ENCODE measurements at places on chromosomes 6 and 20. TPM values are rescaled to one million over a fixed set of nuclear protein-coding genes. Genes with fewer than 3 reads are reported as not detected.

TMEM151B gene
- 18.0 TPM for total RNA-seq

- no peaks in the 10 kb centered on the region for H3K36me3 ChIP-seq
- no peaks in the 10 kb centered on the region for H3K4me1 ChIP-seq
- H3K27me3 ChIP-seq, result no peaks in the 10 kb centered on the region
- no peak overlapping the region for H3K27ac ChIP-seq
- no peak overlapping the region for H3K4me3 ChIP-seq
- DNase-seq, result no peak
Measured at GRCh38 chr6:82506526-82506925, 142.9 kb downstream of the TPBG start.

- H3K36me3 ChIP-seq, result no peaks in the 10 kb centered on the region
- no peaks in the 10 kb centered on the region for H3K27me3 ChIP-seq
- no peak overlapping the region for H3K4me3 ChIP-seq
- peaks cover 2% of the 10 kb centered on the region for H3K4me1 ChIP-seq
- no peak for DNase-seq
Measured at GRCh38 chr20:17339000-17339399, 112.2 kb downstream of the PCSK2 start.

- H3K4me1 ChIP-seq, result no peaks in the 10 kb centered on the region
- no peak for DNase-seq
- H3K27ac ChIP-seq, result no peak overlapping the region
- peaks cover 5% of the 10 kb centered on the region for H3K36me3 ChIP-seq
Measured at GRCh38 chr6:75266716-75267291, 17.8 kb downstream of the TMEM30A start.

GRCh38 chr6:3356056-3356823, 97.5 kb downstream of the PSMG4 start:
- H3K4me1 ChIP-seq, result peaks cover 41% of the 10 kb centered on the region
- H3K27me3 ChIP-seq, result no peaks in the 10 kb centered on the region
- peaks cover 4% of the 10 kb centered on the region for H3K36me3 ChIP-seq
- H3K4me3 ChIP-seq, result peak overlapping the region; percentile 38
- DNase-seq, result peak; percentile 58

DNA sequence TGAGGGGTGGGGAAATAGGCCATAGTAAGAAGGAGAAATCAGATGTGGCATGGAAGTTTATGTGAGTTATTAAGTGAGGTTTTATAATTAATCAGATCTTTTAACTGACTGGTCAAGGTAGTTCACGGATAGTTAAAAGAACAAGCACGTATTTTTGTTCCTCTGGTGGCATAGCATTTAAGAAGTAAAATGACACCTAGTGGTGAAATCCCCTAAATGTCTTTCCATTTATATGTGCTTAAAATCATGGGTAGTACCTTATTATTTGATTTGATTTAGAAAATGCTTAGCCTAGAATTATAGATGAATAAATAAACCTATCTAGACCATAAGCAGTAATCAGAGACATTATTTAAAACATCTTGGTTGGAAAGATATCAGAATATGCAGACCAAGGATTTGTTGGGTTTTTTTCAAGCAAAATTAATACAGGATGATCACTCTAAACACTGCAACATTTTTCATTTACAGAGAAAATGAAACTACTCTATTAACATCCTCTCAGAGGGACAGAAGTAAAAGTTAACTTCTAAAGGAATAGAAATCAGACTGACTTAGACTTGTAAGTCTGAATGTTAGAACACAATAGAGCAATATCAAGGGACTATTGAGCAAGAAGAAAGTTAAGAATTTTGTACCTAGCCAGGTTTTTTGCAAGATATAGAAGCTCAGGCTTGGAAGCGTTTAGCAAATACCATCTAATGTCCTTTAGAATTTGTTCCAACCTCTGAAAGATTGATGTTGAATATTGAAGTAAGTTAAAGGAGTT, 81.1 kb downstream of the STXBP5 start:
- H3K27me3 ChIP-seq, result no peaks in the 10 kb centered on the region
- H3K4me1 ChIP-seq, result no peaks in the 10 kb centered on the region
- H3K4me3 ChIP-seq, result no peak overlapping the region

DNA sequence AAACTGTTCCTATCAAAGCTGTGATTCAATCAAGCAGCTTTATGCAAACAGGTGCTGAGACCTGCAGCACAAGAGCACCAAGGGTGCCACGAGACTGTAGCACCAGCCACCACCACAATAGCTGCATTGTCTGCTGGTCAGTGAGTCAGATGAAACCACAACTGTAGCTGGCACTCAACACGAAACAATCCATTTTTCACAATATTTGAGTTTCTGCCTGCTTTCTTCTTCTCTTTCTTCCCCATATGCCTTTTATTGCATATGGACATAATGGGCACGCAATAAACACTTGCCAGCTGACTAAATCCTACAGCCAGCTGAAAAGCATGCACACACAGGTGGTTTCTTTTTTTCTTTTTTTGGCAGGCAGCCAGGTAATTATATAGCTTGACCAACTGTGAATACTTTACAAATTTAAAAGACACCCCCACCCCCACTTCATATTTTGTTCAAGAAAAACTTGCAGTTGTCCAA, 16.6 kb downstream of the SLC2A12 start:
- no peaks in the 10 kb centered on the region for H3K36me3 ChIP-seq
- no peak for DNase-seq
- no peak overlapping the region for H3K4me3 ChIP-seq
- H3K27ac ChIP-seq, result no peak overlapping the region
- no peaks in the 10 kb centered on the region for H3K4me1 ChIP-seq
- no peaks in the 10 kb centered on the region for H3K27me3 ChIP-seq

DNA sequence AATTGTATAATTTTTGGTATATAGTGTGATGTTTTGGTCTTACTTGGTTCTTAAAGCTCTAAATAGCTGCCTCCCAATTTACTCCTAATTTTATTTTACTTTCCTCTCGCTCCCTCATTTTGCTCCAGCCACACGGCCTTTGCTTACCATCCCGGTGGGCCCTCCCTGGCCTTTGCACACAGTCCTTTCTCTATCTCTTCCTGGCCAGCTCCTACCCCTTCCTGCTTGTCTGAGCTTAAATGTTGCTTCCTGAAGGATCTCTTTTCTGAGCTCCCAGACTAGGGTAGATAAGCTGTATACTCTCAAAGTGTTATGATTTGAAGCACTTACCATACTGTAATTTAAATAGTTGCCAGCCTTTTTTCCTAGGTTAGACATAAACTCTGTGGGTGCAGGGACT, 121.7 kb downstream of the UTRN start:
- no peaks in the 10 kb centered on the region for H3K27me3 ChIP-seq
- DNase-seq, result no peak
- H3K36me3 ChIP-seq, result no peaks in the 10 kb centered on the region
- H3K4me3 ChIP-seq, result no peak overlapping the region
- no peak overlapping the region for H3K27ac ChIP-seq

- DNase-seq, result no peak
Measured at GRCh38 chr6:90893400-90893799, 306.5 kb upstream of the MAP3K7 start.

DNA sequence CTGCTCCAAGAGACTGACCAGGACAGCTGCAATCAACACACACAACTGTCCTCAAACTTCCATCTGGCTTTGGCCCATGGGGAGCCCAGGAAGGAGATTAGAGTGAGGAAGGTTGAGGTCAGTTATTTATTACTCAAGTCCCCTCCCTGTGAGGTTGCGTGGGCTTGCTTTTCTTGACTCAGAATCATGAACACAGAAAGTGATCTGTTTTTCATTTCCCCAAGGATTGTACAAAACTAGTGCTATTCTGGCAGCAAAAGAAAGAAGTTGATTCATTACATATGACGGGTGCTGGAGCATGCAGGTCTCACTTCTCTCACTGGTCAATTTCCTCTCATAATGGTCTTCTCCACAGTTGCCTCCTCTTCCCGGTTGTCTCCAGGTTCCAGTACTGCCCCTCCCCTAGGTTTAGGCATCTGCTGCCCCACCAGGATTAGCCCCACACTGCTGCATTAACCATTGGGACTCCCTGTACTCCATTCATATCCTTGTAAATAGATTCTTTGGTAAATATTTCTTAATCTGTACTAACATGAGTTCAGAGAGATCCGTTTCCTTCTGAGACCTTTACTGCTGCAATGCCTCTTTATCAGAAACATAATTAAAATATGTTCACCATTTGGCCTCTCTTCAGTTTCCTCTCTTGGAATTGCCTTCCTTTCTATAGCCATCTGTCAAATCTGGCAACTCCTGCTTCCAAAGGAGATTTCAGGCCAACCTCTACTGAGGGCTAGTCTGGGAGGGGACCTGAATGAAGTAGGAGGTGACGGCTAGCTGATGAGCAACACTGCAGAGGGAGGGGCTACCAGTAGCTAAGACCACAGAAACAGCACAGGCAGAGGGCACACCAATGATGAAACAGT, 888.8 kb downstream of the QKI start:
- H3K4me1 ChIP-seq, result no peaks in the 10 kb centered on the region
- H3K4me3 ChIP-seq, result no peak overlapping the region
- no peaks in the 10 kb centered on the region for H3K36me3 ChIP-seq
- H3K27ac ChIP-seq, result no peak overlapping the region
- DNase-seq, result no peak

DNA sequence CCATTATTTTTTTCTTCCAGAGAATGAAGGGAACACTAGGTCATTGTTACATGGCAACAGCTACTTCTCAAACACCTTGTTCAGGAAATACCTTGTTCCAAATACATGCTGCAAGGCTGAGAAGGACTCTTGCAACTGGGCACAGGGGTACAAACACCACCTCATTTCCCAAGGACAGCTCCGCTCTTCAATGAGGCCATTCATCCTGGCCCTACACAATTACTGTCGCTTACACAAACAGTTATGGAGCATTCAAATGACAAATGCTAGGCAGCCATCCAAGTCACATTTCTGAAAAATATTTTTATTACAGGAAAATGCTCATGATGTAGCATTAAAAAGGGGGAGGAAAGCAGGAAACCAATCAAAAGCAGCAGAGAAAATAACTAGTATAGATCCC, 611.9 kb downstream of the DHX35 start:
- no peaks in the 10 kb centered on the region for H3K27me3 ChIP-seq
- no peak overlapping the region for H3K4me3 ChIP-seq
- no peaks in the 10 kb centered on the region for H3K36me3 ChIP-seq
- no peaks in the 10 kb centered on the region for H3K4me1 ChIP-seq
- H3K27ac ChIP-seq, result no peak overlapping the region

DNA sequence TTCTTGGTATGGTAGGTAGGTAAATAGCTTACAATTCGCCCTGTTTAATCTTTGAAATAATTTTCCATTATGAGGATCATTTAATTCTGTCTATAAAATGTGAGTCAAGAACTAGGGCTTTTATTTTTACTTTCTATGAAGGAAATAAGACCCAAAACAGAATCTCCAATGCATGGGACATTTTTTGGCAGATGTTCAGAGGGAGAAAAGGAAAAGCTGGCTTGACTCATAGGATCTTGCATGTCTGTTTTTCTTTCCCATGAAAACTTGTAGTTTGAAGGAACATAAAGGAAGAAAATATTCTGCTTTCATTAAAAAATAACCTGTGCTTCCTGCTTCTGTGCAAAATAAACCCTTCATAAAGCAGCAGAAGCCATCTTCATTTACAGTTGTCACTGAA, 143.1 kb upstream of the INSM1 start:
- H3K36me3 ChIP-seq, result no peaks in the 10 kb centered on the region
- DNase-seq, result no peak
- no peak overlapping the region for H3K27ac ChIP-seq
- H3K4me3 ChIP-seq, result no peak overlapping the region
- no peaks in the 10 kb centered on the region for H3K4me1 ChIP-seq
- no peaks in the 10 kb centered on the region for H3K27me3 ChIP-seq

GRCh38 chr6:166721576-166721975, 94.5 kb upstream of the RPS6KA2 start:
- DNase-seq, result no peak
- H3K27ac ChIP-seq, result no peak overlapping the region
- H3K36me3 ChIP-seq, result no peaks in the 10 kb centered on the region
- no peak overlapping the region for H3K4me3 ChIP-seq

- H3K36me3 ChIP-seq, result no peaks in the 10 kb centered on the region
- no peak overlapping the region for H3K27ac ChIP-seq
Measured at GRCh38 chr6:9437836-9438235, 977.0 kb downstream of the TFAP2A start.

GRCh38 chr6:34696739-34697543, at the start of gene ILRUN:
TSS of gene ILRUN (minus strand) at chr6:34696767. CDS start at chr6:34696603, 164 bp downstream.
- H3K4me3 ChIP-seq, result peak within 1 kb of the TSS; percentile 81
- H3K27ac ChIP-seq, result peak within 1 kb of the TSS; percentile 91
- H3K4me1 ChIP-seq, result peaks cover 18% of the 10 kb centered on the region
- peak; percentile 98 for DNase-seq
- no peaks in the 10 kb centered on the region for H3K36me3 ChIP-seq

DNA sequence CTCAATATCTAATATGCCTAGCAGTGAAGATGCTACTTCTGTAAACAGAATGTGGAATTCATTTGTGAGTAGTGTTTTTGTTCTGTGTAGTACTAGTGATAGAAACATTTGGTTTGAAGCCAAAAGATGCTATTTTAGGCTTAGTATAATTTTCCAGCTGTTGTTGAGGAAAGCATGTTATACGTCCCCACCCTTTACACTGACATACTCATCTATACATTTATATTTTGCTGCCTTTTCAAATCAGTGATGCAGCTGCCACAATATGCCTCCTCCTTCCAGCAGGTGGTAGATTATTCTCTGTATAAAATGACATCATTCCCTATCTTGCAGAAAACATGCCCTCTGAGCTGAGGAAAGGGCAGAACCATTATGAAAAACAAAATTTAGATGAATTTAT, 1217.6 kb upstream of the GJE1 start:
- no peaks in the 10 kb centered on the region for H3K4me1 ChIP-seq
- no peaks in the 10 kb centered on the region for H3K36me3 ChIP-seq
- no peak overlapping the region for H3K27ac ChIP-seq
- no peak overlapping the region for H3K4me3 ChIP-seq
- H3K27me3 ChIP-seq, result no peaks in the 10 kb centered on the region

DNA sequence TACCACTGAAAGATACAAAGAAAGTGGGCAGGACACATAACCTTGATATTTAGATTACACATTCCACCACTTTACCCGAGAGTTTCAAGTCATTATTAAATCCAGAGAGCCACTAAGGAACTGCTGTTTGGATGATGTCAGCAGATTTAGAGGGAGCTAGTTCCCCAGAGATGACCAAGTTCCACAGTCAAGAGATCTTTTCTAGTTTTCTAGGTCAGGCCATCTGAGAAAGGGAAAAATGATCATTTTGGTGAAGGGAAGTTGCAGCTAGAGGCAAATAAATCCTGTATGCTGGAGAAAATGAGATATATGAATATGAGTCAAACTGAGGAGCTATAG, 147.8 kb downstream of the HS3ST5 start:
- H3K27ac ChIP-seq, result no peak overlapping the region
- H3K4me1 ChIP-seq, result no peaks in the 10 kb centered on the region
- no peak overlapping the region for H3K4me3 ChIP-seq
- H3K27me3 ChIP-seq, result no peaks in the 10 kb centered on the region

DNA sequence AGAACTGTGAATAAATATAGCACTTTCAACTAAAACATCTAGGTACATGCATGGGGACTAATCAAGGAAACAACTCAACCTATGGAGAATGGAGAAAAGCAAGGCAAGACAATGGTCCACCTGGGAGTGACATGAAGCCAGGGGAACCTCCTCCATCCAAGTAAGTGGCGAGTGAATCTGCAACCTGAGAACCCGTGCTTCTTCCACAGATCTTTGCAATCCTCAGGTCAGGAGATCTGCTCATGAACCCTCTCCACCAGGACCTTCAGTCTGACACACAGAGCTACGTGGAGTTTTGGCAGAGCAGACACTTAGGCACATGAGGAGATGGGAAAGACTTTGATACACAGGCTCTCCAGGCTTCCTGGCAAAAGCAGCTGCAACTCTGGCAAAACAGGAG, 58.8 kb upstream of the KHDRBS2 start:
- no peak overlapping the region for H3K27ac ChIP-seq
- no peaks in the 10 kb centered on the region for H3K36me3 ChIP-seq
- no peaks in the 10 kb centered on the region for H3K4me1 ChIP-seq
- H3K4me3 ChIP-seq, result no peak overlapping the region
- no peak for DNase-seq
- no peaks in the 10 kb centered on the region for H3K27me3 ChIP-seq

Measured in spinal cord (tissue), 10 donors.